NCI-H345 (cell line): ENCODE measurements at places on chromosomes 1 and 21.

DNA sequence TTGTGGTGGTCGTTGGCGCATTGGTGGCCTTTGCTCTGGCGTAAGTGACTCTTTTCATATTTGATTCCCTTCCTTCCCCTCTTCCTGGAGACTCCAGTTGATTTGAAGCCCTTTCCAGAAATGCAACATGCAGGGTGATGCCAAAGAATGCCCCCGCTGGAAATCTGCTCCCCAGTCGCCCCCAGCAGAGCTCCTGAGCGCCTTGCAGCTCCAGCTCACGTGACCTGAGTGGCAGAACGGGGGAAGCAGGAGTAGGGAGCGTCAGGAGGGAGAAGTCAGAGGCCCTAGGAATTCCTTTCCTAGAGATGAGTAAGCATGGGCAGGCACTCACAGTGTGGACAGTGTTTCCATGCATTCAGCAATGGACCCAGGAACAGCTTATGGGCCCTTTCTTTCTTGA, 255.9 kb downstream of the CACNA1E start:
- DNase-seq, result no peak

- peak; percentile 65 for DNase-seq
Measured at GRCh38 chr1:58896246-58897183, 112.7 kb upstream of the JUN start.

DNA sequence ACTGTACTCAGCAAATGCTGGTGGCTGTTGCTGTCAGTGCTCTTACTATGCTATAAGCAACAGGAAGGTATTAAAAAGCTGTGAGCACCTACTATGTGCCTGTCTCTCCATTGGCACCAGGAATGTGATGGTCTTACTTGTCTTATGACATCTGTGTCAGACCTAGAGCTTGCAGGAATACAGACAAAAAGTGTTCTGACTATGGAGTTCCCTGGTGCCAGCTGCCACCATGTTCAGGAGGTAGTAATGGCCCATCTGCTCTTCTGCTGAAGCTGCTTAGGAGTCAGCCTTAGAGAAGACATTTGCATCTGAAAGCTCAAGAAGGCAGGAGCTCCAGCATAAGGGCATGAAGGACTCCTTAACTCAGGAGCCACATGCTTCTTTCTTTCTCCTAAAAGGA, 52.3 kb downstream of the MAB21L3 start:
- no peak for DNase-seq

DNA sequence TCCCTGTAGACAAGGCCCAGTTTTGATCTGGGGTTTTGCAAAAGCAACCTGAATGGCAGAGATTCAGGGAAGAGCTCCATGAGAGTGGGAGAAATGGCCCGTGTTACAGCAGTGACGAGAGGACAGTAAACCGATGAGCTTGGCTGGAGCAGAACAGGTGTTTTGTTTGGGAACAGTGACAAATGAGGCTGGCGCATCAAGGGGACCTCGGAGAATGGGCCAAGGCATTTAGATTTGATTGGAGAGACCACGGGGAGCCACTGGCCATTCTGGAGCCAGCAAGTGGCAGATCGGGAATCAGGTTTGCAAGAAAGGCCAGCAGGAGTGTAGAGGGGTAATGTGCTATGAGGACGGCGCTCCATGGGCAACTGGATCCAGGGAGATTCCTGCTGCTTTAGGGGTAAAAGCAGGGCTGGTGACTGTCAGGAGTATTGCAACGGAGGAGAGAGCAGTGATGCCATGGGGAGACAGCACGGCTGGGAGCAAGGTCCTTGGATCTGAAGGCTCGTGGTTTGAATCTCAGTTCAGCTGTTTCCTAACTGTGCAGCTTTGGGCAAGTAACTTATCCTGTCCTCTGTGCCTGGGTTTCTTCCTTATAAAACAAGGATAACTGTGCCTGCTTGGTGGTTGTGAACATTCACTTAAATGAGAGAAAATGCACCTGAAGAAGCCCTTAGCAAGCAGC, 9.9 kb upstream of the KLHDC7A start:
- DNase-seq, result peak; percentile 17

DNA sequence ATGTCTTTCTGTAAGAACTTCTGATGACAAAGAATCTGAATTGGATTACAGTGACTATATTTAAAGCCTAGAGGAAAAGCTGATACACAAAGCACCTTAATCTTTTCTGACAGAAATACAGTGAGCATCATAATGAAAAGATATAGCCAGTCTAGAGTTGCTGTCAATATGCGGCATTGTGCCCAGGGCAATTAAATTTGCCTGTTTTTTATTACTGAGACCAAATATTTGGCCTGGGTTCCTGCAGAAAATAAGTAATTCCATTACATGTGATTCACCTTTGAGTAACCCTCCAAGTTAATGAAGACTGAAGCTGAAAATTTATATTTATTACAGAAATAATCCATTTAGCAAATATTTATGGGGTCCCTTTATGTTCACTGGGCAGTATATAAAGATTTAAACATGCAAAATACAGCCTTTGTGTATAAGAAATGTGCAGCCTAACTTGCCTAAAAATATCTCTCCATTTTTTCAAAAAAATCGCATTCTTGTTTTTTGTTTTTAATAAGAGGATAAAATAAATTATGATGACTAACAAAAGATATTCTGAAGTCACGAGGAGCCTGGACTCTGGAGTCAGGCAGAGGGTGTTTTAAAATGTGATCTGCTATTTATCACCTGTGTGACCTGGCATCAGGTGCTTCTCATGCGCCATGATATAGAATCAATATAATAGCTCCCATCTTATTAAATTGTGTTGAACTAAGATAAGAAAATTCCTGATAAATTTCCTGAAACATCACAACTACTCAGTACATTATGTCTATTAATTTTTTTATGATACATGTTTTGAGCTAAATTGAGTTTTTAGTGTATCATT, 83.6 kb downstream of the SGIP1 start:
- no peak for DNase-seq

DNA sequence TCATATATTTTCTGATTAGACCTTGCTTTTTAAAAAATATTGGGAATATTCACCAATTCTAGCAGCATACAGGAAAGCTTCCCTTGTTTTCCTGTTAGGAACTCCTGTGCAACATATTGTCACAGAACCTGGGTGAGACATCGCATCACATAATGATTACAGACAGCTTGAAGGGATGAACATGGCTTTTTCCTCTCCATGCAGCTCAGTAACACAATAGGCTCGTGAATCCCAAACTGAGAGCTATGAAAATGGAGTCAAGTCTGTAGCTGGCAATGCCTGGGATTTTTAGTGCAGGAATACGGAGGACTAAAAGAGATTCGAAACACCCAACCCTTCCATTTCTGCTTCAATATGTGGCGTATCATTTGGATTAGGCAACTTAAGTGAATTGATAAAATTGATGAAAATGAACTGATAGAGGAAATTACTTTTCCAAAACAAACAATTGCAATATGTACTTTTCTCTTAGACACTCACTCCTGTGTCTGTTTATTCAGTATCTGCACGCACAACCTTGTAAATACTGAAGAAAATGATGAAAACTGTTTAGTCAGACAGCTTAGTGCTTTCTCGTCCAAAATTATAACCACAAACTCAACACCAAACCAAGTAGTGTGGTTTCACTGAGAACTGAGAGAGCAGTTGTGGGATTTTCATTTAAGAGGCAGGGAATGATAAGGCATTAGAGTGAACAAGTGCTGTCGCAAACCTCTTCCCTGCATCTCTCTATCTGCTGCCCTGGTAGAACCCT, 250.4 kb downstream of the PTBP2 start:
- DNase-seq, result no peak

DNA sequence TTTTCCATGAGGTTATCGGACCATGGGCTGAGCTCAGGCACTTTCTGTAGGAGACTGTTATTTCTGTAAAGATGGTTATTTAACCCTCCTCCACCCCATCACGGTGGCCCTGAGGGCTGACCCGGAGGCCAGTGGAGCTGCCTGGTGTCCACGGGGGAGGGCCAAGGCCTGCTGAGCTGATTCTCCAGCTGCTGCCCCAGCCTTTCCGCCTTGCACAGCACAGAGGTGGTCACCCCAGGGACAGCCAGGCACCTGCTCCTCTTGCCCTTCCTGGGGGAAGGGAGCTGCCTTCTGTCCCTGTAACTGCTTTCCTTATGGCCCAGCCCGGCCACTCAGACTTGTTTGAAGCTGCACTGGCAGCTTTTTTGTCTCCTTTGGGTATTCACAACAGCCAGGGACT, 2.6 kb upstream of the CCDC28B start:
- DNase-seq, result no peak

DNA sequence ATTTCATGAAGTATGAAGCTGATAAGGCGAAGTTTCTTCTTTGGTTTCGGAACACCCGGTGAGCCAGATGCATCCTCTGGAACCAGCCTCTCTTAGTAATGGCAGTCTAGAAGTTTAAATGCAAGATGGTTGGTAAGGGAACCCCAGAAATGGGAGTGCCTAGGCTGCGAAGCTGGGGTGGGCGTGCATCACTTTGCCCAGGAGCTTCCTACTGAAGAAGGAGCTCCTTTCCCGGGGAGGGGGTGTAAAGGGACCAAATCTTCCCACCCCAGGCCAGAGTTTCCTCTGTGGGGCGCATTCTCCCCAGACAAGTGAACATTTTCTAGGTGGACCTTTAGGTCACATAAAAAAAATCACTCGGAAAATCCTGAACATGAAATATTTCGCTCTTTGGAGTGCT, 4.4 kb downstream of the TFF2 start:
- DNase-seq, result no peak
